Vagina (tissue), 2 donors: ENCODE measurements at places on chromosomes 3 and 15.

DNA sequence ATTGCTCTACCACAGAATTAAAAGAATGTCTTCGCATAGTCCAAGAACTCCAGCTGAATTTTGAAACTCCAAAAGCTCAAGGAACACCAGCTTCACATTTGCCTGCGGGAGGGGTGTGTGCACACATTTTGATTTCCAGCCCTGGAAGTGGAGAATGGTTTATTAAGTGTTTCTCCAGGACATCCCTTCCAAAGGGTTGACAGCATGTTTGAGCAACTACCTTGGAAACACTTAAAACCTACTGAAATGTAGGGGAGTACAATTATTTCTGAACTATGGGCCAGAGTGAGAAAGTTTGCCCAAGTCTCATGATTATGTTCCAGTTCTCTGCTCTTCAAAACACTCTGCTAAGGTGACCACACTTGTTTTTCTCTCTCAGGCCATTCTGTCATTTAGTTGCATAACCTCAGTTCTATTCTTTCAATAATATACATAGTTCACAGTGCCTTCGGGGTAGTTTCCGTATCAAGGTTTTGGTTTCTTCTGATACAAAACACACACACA lies 7.9 kb downstream of the ACP3 start:
- no peak for DNase-seq

- no peak for DNase-seq
Observed at GRCh38 chr15:57509126-57509525, 82.6 kb upstream of the MYZAP start.

GRCh38 chr3:102124282-102124681 lies 275.0 kb downstream of the NFKBIZ start:
- DNase-seq, result no peak

GRCh38 chr3:9080163-9080562 lies 116.9 kb upstream of the RAD18 start:
- no peak for DNase-seq

DNA sequence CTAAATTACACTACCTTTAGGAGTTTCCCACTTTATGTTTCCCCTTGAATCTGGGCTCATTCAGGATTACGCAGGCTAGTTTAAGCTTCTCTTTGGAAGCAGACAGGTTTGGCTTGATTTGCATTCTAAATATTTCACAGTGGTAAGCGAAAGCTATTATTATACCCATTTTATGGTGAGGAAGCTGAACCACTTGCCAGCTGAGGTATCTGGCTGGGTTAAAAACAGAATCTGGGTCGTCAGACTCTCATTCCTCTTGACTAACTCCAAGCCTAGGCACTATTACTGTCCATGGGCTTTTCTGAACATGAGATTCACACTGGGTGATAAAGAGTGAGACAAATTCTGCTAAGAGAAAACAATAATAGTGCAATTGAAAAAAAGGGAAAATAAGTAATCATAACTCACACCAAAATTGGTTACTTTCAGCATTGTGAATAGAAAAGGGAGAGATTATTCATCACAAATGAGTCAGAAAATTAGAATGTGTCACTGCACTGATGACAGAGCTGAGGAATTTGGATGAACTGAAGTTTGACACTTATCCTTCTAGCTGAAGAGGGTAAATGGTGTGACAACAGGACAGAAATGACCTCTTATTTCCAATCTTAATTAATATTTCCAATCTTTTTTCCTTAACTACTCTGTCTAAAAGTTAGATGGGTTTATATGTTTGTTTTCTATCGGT lies 211.3 kb downstream of the TIGIT start:
- no peak for DNase-seq

DNA sequence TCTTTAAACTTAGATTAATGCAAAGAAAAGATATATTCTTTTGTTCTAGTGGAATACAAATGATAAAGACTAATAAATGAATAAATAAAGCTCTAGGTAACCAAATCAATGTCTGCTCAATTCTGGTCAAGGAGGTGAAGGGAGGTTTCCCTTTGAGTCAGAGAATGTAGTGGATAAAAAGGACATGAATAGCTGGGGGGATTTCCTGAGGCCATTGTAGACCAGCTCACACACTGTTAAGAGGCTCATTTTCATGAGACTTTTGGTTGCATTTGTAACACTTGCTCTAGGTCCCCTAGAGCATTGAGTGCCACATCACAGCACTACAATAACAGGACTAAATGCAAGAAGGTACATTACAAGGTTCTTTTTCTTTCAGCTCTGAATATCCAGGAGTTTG lies 170.7 kb downstream of the TIGIT start:
- DNase-seq, result no peak

GRCh38 chr15:76517910-76518309 lies 181.3 kb downstream of the ISL2 start:
- no peak for DNase-seq

- no peak for DNase-seq
Observed at GRCh38 chr15:50057905-50058639, 61.0 kb downstream of the ATP8B4 start.

GRCh38 chr3:162012633-162013032 lies 516.0 kb downstream of the OTOL1 start:
- DNase-seq, result no peak

GRCh38 chr15:40110866-40111550 lies 2.3 kb upstream of the BMF start:
- no peak for DNase-seq

GRCh38 chr3:5126586-5126985 lies 4.5 kb downstream of the ARL8B start:
- no peak for DNase-seq

- no peak for DNase-seq
Observed at GRCh38 chr3:186588632-186589031, 18.1 kb downstream of the DNAJB11 start.
